T follicular helper cell (primary cell): ENCODE measurements at places on chromosomes 11 and 22.

DNA sequence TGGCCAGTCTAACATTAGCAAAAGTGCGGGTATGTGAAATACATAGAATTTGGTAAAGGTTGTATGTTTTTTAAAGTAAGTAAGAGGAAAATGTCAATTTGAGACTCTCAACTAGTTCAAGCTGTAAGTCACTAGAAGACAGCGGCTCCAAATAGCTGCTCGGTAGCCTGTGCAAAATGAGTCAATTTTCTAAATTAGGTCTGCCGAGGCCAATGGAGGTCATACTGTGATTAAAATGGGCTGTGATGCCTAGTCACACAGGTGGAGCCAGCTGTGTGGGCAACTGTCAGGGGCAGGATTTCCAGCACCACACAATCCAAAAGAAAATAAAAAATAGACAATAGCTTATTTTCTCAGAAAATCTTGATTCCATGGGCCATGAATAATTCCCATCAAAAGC is 32.3 kb downstream of the KCNA4 start:
- DNase-seq: no peak

DNA sequence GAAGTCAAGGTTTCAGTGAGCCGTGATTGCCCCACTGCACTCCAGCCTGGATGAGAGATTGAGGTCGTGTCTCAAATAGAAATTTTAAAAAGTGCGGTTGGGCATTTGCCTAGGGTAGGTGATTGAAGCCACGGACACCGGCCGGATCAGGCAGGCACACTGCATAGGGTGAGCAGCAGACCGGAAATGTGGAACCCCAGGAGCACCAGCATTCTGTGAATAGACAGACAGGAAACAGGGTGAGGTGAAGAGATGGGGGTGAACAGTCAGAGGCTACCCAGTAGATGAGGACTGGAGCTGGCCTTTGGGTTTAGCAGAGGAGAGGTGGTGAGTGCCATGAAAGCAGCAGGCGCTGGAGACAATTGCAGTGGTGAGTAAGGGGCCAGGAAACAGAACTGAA is 43.5 kb downstream of the PPFIA1 start:
- no peak for DNase-seq

DNA sequence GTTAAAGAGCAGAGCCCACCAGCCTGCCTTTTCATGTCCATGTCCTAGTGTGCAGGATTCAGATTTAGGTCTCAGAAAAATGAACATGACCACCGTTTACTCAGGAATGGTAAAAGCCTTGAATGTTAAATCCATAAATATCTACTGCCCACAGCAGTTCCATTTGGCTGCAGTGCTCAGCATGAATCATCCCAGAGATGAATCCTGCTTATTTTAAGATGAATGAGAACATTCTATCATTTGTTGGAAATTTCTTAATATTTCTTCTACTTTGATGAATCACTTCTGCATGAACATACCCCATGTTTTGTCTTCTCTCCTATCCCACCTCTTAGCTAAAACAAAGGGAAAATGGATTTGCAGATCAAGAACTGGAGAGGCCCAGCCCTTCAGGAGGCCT is 47.5 kb upstream of the AQP11 start:
- DNase-seq: no peak

DNA sequence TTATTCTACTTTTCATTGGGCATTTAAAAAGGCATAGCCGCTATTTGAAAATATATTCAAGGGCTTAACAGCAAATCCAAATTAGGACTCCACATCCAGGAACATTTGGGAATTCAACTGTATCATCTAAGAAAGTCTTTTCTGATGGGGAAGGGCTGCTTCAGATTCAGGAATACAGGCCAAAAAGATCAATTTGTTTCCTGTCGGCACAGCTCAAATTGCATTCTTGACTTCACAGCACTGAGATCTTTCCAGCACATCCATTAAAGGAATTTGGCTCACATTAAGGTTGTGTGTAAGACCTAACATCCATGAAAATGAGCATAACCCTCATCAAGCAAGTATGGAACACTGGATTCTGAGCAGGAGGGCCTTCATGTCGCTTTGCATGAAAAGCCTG is 1169.5 kb upstream of the CCDC90B start:
- no peak for DNase-seq

DNA sequence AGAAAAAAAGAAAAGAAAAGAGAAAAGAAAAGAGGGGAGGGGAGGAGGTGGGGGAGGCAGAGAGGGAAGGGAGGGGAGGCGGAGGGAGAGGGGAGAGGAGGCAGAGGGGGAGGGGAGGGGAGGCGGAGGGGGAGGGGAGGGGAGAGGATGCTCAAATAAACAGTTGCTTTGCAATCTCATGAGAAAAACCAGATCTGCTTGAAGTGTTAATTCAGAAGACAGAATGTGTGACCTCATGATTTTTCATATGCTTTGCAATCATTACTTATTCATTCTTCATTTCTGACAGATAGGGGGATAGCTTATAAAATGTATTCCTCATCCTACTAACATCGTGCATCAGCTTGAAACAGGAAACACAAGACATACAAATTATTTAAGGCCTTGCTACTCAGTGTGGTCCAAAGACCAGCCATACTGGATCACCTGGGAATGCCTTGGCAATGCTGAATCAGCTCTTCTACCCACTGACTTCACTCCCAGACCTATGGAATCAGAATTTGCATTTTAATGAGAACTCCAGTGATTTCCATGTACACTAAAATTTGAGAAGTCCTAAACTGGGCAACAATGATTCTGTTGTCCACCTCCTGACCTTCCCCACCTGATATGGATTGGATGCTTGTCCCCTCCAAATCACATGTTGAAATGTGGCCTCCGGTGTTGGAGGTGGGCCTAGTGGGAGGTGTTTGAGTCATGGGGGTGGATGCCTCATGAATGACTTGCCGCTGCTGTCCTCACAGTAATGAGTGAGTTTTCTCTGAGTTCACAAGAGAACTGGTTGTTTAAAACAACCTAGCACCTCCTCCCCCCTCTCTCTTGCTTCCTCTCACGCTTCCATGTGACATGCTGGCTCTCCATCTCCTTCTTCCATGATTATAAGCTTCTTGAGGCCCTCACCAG is 69.2 kb downstream of the CCDC34 start:
- no peak for DNase-seq

DNA sequence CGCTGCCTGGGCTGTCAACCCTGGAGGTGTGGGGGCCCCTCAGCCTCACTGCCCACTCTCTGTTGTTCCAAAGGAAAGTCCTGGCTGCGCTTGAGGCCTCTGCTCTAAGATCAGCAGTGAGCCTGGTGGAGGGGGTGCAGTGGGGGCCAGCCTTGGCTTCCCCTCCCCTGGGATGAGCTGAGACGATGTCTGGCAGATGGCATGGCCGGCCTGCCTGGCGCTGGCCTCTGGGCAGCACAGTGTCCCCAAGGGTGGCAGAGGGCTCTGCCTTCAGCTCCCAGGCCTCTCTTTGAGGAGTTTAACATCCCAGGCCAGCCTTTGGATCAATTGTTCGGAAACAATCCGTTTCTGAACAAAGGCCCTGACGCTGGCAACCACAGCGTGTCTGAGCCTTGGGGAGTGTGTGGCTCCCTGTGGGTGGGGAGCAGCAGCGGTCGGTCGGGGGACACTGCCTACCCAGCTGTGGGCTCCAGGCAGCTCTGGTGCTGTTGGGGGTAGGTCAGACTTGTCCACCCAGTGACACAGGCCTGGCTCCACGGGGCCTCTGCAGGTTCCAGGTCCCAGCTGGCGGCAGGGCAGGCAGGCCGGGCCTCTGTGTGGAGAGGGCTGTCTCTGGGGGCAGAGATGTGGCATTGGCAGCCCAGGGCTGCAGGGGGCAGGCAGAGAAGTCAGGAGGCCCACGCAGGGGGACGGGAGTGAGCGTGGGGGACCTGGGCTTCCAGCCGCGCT is 12.1 kb downstream of the TSPAN4 start:
- DNase-seq: no peak

- no peak for DNase-seq
These were observed 593 bp downstream of the SSH3 start for GRCh38 chr11:67303835-67304411.

DNA sequence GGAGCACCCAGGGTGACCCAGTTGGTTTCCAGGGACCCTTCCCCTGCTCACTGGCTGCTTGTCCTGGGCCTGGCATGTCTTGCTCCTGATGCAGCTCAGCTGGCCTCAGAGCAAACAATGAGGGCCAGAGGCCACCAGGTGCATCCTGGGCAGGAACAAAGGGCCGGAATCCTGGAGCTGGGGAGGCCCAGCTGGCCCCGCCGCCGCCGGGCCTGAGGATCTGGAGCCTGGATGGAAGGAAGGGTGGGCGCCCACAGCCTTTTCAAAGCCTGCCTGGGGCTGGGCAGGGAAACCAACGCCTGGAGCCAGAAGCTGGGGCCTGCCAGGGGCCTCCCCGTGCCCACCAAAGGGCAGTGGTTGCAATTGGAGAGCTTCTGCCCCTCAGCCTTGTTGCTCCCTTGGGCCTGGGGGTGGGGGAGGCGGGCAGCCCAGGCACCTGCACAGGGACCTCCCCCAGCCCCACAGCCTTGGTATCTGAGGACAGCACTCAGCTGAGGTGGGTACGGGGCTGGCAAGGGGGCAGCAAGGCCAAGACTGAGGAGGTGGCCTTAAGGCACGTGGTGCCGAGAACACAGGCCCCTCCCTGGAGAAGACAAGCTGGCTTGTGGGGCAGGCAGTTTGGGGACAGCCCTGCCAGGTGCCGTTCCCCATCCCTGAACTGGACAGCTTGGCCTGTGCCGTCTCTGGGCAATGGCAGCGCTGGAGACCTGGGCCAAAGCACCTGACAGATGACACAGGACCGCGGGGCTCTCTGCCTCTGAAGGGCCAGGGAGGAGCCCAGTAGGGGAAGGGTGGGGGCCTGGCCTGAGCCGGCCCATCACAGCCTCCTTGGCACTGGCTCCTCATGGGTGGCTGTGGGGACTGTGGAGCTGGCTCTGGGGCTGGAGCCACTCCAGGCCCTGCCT is 7.1 kb upstream of the ADORA2A start:
- DNase-seq: no peak

DNA sequence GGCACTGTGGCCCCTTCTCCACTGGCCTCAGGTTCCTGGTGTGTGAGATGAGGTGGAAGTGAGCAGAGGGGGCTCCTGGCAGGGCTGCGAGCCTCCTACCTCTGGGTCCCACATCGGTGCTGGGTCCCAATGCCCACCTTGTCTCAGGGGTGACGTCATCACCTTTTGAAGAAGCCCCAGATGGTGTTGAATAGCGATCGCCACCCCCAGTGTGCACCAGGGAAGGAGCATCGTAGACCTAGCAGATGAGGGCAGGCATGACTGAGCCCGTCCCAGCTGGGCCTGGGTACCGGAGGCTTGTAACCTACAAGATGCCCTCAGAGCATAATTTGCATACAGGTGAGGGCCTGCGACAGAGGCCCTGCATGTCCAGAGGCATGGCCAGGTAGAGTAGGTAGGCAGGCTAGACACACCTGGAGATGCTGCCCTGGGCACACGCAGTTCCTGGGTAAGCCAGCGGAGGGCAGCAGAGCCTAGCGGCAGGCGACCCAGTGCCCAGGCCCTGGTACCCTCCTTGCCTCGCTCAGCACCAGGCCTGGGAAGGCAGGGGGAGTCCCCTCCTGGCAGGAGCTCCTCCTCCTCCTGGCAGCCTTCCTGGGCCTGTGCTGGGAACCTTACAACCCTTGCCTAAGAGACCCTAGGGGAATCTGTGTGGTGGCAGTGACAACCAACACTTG is 52.5 kb downstream of the TPCN2 start:
- peak; percentile 67 for DNase-seq

- DNase-seq: peak; percentile 44
These were observed 2.9 kb upstream of the BID start for GRCh38 chr22:17777005-17777716.

DNA sequence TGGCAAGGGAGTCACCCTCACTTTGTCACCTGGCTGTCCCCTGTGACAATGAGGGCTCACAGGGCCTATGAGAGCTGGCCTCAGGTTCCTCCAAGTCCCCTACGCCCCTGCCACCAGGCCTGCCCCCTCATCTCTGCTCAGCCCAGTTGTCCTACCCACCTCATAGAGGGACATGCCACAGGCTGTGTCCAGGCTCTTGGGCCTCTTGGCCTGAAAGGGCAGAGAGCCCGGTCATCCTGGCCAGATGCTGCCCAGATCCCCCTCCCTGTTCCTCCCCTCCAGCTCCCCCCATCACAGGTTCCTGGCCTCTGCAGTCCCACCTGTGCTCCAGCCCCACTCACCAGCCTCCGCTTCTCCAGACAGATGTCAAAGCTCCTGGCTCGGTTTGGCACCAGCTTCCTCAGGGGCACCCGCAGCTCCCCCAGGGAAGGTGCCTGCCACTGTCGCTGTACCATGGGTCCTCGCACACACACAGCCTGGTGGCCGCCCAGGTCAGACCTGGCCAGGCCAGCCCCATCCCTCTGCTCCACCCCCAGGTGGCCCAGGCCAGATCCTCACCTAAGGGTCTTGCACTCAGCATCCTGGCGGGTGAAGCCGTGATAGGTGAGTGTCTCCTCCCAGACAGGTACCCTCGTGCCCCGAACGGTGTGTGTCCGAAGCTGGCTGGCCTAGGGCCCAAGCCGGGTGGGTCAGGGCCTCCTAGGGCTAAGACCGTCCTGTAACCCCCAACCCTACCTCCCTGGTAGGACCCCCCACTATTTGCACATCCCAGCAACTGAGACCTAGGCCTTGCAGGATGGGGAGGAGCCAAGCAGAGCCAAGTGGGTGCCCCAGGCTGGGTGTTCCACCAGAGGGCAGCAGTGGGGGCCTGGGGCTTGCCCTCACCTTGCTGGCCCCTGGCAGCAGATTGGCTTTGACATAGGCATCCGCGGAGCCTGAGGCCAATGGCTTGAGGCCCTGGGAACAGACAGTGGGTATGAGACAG is 8.3 kb downstream of the NDUFV1 start:
- DNase-seq: no peak

DNA sequence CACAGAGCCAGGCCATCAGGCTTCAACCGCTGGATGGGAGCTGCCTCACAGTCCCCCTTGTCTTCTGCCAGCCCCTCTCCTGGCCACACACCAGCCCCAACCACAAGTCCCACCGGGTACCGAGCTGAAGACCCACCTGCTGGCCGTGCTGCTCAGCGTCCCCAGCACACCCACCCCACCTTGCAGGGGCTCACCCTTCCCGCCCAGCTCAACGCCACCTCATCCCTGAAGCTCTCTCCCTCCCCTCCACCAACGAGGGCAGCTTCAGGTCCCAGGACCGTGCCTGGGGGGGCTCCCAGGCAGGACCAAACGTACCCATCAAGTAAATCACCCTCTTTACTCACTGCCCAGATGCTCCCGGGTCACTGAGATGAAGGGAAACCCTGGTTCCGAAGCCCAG is 141.0 kb downstream of the CRYBB2 start:
- no peak for DNase-seq

- no peak for DNase-seq
These were observed 143.1 kb upstream of the CARD18 start for GRCh38 chr11:105282658-105283057.

GRCh38 chr11:100867606-100868005 is 180.5 kb downstream of the ARHGAP42 start:
- no peak for DNase-seq

DNA sequence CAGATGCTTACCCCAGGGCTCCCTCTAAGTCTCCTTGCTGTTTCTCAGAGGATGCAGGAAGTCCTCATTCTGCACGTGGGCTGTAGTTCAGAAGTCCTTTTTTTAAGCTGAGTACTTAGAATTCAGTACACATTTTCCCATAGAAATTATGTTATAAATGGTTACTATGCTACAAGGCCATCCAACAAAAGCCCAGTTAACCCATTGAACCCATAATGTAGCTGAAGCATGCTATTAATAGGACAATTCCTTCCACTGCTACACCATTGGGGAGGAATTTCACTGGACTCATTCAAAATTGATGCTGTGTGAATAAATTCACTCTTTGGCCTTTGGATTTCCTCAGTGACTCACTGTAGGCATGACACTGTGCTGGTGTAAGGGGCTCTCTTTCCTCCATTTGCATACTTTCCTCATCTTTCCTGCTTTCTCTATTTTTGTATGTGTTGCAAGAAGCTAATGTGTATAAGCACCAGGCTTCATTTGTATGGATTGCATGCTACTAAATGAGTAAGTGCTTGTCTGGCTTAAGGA is 148.0 kb downstream of the NTM start:
- DNase-seq: no peak
